Breast epithelium (tissue), 4 donors: ENCODE measurements at places on chromosomes 1 and 21.

GRCh38 chr1:9416506-9416905 lies 122.8 kb upstream of the SLC25A33 start:
- DNase-seq: no peak

DNA sequence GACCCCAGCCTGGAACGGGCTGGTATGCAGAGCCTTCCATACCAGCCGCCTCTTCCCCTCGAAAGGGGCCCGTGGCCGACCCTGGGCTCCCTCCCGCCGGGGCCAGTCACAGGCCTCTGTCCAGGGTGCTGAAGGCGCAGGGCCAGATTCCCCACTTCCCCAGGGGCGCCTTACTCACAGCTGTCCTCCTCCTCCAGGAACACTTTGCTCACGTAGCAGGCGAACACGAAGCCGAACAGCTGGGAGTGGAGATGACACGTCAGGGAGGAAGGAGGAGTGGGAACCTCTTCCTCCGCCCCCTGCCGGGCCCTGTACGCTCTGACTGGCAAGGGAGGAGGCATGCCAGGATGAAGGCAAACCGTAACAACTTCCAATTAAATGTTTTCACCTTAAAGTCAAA lies 57.3 kb downstream of the NKAIN1 start:
- DNase-seq: peak; percentile 80

DNA sequence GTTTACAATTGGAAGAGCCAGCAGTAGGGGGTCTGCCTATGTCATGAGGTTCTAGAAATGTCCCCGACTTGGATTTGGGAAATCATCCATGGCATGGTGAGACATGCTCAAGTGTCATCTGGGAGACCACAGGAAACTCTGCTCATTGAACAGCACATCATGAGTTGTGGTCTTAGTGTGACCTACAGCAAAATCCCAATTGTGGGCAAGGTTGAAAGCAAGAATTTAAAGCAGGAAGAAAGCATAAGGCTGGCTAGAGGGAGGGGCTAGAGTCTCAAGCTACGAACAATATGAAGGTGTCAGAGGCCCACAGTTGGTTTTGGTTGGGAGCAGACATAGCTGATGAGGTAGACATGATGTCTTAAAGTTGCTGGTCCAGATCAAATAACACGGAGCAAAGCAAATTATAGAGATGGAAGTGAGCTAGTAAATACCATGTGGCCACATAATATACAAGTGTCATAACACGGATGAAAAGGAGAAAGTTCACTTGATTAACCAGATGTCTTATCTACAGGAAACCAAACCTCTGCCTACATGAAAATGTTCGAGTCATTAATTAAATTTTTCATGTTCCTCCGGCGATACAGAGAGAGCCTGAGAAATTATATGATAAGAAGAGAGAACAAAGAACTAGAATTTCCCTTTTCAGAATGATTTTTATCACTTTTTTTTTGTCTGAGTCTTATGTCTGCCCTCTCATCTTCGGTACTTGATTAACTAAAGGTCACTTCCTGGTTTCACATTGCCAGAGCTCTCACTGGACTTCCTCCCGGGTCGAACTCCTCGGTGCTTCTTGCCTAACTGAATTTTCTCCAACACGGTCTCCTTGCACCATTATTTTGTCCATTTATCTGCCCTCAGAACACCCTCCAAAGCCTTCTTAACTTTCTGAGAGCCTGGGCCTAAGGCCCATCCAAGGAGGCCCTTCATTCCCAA lies 67.5 kb upstream of the DUSP10 start:
- no peak for DNase-seq

DNA sequence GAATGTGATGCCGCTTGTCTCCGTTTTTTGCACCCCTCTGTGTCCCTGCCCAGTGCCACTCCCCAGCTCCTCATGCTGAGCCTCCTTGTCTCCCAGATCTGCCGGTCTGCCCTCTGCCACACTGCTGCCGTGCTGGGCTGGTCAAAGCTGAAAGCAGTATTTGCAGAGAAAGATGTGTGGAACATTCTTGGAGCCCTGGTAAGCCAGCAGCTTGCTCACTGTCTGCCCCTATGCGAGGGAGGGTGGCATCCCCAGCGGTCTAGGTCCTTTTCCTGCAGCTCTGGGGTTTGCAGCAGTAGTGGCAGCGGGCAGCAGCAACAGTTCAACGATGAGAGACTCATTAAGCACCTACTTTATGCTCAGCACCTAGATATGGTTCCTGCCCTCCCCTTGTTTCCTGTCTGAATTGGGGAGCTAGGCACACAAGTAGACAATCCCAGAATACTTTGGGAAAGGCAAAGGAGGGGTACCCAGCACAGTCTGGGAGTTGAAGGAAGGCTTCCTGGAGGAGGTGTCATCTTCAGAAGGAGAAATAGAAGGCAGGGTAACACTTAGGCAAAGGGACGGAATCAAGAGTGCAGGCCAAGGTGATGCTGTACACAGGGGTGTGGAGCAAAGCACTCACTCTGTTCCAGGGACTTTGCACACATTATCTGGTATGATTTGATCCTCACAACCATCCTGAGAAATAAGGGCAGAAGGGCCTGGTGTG lies 63.1 kb downstream of the KIF21B start:
- no peak for DNase-seq

DNA sequence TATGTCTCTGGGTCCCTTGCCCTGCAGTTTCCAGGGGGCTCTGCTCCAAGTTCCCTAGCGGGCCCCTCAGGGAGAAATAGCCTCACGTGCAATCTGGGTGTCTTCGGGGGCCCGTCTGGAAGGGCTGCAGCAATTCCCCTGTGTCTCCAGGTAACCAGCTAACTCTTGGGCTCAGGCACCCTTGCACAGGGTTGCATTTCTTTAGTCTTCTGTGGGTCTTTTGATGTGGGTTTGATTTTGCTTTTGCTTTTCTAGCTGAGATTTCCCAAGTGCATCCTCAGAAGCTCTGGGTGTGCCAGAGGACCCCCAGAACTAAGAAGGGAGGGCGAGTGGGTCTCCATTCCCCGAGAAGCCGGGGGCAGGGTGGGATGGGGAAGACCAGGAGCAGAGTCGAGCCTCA lies 75.7 kb downstream of the SPSB1 start:
- no peak for DNase-seq

DNA sequence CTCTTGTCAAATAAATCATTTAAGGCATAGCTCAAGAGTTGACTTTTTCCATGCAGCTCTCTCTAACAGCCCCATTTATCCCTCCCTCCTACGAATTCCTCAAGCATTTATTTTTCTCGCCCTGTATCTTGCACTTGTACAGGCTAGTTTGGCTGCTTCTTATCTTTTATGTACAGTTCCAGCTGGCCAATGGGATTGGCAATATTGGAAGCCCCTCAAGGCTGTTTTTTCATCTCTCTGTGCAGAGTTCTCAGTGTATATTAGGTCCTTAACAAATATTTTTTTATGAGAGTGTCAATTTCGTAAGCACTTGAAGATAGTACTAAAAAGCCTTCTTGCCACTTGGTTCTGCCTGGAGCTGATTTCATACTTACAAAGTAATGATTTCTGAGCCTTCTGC lies 356.0 kb downstream of the ST6GALNAC3 start:
- DNase-seq: no peak

DNA sequence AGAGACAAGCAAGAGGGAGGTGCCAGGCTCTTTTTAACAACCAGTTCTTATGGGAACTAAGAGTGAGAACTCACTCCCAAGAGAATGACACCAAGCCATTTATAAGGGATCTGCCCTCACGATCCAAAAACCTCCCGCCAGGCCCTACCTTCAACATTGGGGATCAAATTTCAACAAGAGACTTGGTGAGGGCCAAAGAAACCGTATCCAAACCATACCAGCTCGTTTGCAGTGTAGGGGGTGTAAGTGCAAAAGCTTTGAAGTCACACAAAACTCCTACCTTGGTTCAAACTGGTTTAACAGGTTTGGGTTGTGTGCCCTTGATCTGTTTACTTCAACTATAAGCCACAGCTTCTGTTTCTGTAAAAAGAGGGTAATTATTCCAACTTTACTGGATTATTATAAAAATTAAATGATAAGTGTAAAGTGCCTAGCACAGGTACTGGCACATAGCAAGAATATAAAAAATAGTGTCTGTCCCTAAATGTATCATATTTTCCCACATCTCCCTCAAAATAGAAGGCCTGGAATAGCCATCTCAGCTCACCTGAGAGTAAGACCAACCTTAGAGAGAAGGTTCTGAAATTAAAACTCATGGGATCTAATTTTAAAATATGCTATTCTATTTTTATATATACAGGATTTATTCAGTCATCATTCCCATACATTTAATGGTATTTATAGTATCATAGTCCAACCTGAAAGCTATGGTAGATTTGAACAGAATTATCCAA lies 7.0 kb upstream of the USP25 start:
- no peak for DNase-seq

- DNase-seq: no peak
Observed at GRCh38 chr1:219099307-219099706, 74.4 kb upstream of the LYPLAL1 start.

- no peak for DNase-seq
Observed at GRCh38 chr21:45102391-45102932, 28.1 kb downstream of the ADARB1 start.

DNA sequence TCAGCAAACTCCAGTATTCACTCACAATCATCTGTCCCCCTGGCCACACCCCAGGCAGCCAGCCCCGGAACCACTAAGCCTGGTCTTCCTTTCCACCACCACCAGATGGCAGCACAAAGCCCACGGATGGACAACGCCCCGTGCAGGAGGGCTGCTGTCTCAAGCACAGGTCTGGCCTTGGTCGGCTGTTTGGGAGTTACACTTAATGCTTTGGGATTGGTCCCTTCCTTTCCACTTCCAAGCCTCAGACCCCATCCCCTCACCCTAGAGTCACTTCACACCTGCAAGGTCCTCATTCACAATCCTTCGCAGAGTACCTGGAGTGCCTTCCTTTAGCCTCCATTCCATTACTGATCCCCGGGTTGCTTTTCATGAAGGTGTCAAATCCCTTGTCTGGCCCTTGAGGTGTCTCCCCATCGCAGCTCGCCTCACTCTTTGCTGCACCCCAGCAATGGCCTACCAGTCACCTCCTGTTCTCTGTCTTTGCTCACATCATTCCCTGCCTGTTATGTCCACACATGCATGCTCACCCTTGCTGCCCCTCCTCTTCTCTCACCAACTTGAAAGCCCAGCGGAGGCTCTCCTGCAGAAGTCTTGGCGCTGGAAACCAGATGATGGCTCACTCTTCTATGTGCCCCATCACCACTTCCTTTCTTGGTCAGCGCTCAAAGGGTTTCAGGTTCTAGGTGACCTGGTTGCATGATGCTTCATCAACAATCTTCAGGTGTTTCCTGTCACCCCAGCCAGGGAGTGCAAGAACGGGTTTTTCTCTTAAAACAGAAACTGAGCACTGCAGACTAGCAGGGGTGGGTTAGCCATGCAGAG lies 24.9 kb upstream of the KCNA2 start:
- peak; percentile 73 for DNase-seq

- no peak for DNase-seq
Observed at GRCh38 chr1:15220825-15221431, 26.1 kb upstream of the FHAD1 start.

- no peak for DNase-seq
Observed at GRCh38 chr1:183651612-183652011, 1.5 kb downstream of the APOBEC4 start.

- DNase-seq: no peak
Observed at GRCh38 chr1:225760531-225760930, 17.1 kb upstream of the SRP9 start.

GRCh38 chr1:203282720-203283542 lies 22.4 kb upstream of the BTG2 start:
- DNase-seq: peak; percentile 30

GRCh38 chr1:155241069-155241679 lies 14.1 kb downstream of the ENTREP3 start:
- peak; percentile 74 for DNase-seq

DNA sequence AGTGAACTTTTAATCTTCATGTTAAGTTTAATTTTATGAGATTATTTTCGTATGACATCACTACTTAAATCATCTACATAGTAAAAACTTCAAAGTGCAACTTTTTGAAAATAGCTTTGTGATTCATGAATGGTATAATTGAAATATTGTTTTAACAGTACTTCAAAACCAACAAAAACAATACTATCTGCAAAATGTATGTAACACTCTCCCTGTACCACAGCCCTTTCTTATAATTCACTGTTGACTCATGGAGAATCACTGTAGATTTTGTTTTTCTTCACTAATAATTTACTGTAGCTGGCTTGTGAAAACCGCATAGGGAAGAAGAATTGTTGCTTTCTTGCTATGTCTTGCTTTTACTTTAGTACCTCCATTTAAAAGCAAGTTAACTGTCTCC lies 301.4 kb upstream of the ADAMTS5 start:
- no peak for DNase-seq

DNA sequence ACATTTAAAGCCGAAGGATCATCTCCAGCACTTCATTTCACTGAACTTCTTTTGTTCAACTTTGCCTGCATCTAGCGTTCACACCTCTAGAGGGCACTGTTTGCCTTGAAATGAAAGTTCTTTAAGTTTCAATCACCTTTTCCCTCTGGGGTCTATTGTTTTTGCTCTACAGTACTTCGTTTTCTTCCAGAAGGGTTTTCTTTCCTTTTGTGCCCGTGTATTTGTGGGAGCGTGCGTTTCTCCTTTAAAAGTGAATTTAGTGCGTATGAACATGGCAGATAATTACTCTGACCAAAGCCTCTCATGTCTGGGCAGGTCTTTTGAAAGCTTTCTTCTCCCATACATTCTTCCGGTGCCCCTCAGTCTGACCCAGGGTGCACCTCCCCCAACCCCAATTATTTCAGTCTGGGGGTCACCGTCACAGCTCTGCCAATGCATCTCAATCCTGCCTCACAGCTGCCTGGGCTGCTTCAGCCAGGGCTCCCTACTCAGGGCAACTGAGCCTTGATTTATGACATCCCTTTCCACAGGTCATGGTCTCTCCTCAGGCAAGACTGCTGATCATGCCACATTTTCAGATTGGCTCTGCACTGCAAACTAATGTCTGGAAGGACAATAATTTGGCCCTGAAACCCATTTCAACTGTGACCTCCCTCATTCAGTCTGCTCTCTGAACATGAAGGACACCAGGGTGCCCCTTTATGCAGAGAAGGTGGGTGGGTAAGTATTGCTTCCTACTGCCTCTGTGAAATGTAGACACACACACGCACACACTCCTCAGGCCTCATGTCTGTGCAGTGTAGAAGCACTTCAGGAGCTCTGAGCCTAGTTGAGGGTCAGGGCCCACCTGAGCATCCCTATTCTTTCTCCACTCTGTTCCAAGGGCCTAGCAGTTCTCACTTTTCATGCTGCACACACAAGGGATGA lies 88.6 kb downstream of the NUF2 start:
- no peak for DNase-seq

DNA sequence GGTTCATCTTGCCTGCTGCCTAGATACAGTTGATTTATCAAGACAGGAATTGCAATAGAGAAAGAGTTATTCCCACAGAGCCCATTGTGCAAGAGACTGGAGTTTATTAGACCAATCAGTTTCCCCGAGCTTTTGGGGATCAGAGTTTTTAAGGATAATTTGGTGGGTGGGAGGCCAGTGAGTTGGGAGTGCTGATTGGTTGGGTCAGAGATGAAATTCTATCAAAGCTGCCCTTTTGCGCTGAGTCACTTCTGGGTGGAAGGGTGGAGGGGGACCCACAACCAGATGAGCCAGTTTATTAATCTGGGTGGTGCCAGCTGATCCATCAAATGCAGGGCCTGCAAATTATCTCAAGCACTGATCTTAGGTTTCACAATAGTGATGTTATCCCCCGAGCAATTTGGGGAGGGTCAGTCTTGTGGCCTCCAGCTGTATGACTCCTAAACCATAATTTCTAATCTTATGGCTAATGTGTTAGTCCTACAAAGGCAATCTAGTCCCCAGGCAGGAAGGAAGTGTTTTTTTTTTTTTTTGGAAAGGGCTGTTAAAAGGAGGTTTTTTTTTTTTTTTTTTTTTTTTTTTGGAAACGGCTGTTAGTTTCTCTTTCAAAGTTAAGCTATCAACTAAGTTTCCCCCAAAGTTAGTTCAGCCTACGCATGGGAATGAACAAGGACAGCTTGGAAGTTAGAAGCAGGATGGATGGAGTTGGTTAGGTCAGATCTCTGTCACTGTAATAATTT lies 7.4 kb downstream of the SLC16A4 start:
- no peak for DNase-seq
